ENCODE measurements at places on chromosomes 11 and 22. TPM values are rescaled to one million over a fixed set of nuclear protein-coding genes. Genes with fewer than 3 reads are reported as not detected.

DNA sequence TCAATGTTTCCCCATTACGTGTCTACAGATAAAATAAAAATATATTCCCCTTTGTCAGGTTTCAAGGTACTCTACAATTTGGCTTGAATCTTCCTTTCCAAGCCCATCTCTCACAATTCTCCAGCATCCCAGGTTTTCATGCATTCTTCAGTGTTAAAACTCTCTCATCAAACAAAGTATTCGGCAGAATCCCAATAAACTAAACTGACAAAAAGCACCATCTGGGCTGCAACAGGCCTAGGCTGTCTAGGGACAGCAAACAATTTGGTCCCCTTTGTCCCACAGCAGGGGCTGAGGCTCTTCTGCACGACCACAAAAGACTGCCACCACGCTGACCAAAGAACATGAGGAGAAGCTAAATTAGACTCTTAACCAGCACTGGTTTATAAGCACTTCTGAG lies 159.4 kb downstream of the CADM1 start:
- H3K27ac ChIP-seq = no peak overlapping the region
- no peaks in the 10 kb centered on the region for H3K27me3 ChIP-seq
- no peak overlapping the region for H3K4me3 ChIP-seq
- H3K36me3 ChIP-seq = no peaks in the 10 kb centered on the region
- no peaks in the 10 kb centered on the region for H3K4me1 ChIP-seq

- DNase-seq = no peak
- H3K36me3 ChIP-seq = no peaks in the 10 kb centered on the region
- H3K4me1 ChIP-seq = no peaks in the 10 kb centered on the region
- H3K27me3 ChIP-seq = no peaks in the 10 kb centered on the region
- no peak overlapping the region for H3K27ac ChIP-seq
- no peak overlapping the region for H3K4me3 ChIP-seq
These were observed 39.9 kb downstream of the OR2AT4 start for GRCh38 chr11:75056814-75057213.

GRCh38 chr11:11445441-11446185 lies 92.6 kb upstream of the CSNK2A3 start:
- no peak for DNase-seq
- H3K27me3 ChIP-seq = no peaks in the 10 kb centered on the region
- no peaks in the 10 kb centered on the region for H3K36me3 ChIP-seq

DNA sequence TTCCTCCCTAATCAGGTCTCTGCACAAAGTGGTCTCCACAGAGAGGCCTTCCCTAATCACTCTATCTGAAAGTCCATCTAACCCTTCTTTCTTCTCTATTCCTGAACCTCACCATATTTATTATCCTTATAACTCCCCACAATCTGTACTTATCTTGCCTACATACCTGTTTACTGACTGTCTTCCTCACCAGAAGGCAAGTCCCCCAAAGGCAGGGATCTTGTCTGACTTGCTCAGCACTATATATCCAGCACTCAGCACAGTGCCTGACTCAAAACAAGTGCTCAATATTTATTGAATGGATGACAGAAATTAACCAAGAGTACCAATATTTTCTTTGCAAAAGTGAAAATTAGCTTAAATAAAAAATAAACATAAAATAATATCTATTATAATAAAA lies 5.5 kb downstream of the DCUN1D5 start:
- no peak overlapping the region for H3K4me3 ChIP-seq
- DNase-seq = no peak
- H3K4me1 ChIP-seq = peaks cover 13% of the 10 kb centered on the region
- H3K36me3 ChIP-seq = no peaks in the 10 kb centered on the region
- no peaks in the 10 kb centered on the region for H3K27me3 ChIP-seq

GRCh38 chr11:23233075-23233474 lies 372.8 kb upstream of the CCDC179 start:
- no peak overlapping the region for H3K27ac ChIP-seq
- no peaks in the 10 kb centered on the region for H3K27me3 ChIP-seq
- no peak for DNase-seq

DNA sequence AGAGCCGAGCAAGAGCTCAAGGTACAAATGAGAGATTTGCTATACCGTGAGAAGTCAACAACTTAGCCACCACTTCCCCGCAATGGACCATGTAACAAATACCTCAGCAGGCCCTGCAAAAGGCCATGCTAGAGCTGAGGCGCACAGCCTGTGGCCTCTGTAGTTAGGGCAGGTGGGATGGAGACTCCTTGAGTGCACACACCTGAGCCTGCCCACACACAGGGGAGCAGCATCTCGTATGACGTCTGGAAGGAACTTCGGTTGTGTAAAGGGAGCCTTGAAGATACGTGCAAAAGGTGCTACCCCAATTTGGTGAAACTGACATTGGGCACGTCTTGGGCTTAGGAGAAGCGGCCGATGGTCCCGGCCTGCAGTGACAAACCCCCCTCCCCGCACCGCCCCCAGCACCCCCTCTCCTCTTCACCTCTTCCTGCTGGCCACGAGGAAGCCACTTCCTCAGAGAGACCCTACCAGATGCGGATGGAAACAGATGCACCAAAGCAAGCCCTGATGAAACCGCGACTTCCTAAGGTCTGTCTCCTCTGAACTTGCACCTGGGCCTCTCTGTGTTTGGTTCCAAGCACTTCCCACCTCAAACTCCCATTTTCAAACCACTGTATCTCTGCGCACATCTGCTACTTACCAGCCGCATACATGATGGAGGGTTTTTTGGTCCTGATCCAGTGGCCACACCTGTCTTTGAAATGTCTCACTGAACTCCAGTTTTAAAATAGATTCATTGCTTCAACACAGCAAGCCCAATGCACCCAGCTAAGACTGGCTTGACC lies 10.6 kb downstream of the CDPF1 start:
- no peaks in the 10 kb centered on the region for H3K27me3 ChIP-seq
- H3K4me3 ChIP-seq = no peak overlapping the region
- no peaks in the 10 kb centered on the region for H3K36me3 ChIP-seq
- DNase-seq = peak; percentile 63
- no peak overlapping the region for H3K27ac ChIP-seq

DNA sequence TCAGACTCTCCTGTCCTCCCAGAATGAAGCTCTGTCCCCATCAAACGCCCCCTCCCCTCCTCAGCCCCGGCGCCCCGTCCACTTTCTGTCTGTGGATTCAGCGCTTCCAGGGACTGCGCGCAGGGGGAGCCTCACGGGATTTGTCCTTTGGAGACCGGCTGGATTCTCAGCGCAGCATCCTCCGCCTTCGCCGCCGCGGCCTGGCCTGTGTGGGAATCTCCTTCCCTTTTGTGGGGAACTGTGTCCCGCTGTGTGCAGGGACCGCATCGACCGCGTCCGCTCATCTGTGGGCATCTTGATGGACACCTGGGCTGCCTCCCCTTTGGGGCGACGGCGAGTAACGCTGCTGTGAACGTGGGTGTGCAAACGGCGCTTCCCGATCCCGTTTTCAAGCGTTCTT lies 1.1 kb upstream of the SCT start:
- H3K27me3 ChIP-seq = no peaks in the 10 kb centered on the region
- DNase-seq = peak; percentile 44
- no peaks in the 10 kb centered on the region for H3K36me3 ChIP-seq

DNA sequence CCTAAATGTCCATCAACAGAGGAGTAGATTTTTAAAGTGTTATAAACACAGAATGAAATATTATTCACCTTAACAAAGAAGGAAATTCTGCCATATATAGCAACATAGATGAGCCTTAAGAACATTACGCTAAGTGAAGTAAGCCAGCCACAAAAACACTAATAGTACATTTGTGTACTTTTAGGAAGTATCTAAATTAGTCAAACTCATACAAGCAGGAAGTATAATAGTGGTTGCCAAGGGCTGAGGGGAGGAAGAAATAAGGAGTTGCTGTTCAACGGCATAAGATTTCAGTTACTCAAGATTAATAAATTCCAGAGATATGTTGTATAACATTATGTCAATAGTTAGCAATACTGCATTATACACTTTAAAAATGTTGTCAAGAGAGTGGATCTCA lies 181.7 kb upstream of the ZC3H12C start:
- H3K36me3 ChIP-seq = no peaks in the 10 kb centered on the region
- no peaks in the 10 kb centered on the region for H3K4me1 ChIP-seq
- no peak overlapping the region for H3K27ac ChIP-seq
- no peak for DNase-seq
- no peak overlapping the region for H3K4me3 ChIP-seq

GRCh38 chr11:6559369-6559768 lies 44.0 kb downstream of the RRP8 start:
- no peaks in the 10 kb centered on the region for H3K4me1 ChIP-seq
- no peaks in the 10 kb centered on the region for H3K36me3 ChIP-seq
- no peak overlapping the region for H3K27ac ChIP-seq
- H3K4me3 ChIP-seq = no peak overlapping the region
- no peak for DNase-seq

DNA sequence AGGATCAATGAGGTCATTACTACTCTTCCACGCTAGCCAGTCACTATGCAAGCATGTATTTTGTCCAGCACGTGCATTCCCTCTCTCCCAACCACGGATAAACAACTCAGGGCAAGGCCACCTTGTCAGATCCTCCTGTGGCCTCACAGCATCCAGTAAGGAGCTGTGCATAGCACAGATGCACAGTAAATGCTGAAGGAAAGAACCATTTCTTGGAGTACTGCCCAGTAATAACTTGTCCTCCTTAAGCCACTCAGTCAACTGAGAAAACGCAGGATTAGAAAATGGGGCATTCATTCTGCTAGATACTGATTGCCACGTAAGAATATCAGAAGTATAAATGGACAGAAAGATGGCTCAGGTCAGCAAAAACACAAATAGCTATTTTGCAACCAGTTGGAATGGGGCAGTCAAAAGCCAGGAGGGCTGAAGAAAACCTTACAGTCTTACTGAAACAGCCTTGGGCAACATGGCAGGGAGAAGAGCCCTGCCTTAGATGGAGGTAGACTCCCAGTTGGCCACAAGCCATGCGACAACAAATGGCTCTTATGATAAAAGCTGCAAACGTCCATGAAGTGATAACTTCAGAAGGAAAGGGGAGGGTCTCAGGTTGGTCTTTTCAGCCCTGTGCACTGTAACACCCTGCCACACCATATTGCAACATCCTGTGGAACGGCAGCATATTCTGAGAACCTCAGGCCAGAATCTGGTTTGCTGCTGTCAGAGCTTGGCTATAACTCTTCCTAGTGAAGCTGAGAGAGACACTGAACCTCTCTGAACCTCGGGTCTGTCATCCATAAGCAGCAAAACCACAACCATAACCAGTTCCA lies 23.0 kb downstream of the PC start:
- no peaks in the 10 kb centered on the region for H3K4me1 ChIP-seq
- no peak for DNase-seq
- no peaks in the 10 kb centered on the region for H3K27me3 ChIP-seq
- no peaks in the 10 kb centered on the region for H3K36me3 ChIP-seq
- H3K27ac ChIP-seq = no peak overlapping the region

DNA sequence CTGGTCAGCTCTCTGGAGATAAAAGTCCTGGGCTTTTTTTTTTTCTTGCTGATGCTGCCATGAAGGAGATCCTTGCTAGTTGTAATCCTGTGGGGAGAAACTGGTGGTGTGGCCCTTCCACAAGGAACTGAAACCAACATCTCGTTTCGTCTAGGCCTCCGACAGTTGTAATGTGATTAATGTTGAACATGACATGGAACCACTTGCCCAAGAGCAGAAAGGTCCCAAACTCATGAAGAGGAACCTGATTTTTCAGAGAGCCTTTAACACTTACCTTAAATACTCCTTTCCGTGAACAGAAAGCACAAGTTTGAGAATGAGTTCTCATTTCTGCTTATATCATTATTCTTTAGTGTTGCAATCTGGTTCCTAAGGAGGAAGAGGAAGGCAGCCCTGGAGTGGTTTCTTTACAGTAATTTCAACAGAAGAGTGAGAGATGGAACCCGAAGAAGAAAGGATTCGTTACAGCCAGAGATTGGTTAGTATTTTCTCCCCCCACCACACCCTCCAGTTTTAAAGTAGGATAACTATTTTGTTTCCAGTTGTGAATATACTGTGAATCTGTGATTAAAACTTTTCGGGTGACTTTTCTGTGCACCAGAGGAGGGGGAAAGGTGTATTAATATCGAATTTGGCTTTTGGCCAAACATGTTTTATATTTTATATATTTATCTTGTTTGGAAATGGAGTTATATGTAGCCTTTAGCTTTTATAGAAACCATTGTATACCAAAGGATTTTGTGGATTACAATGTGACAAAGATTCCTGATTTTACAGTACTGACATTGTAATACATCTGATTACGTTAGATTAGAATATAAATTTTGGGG lies 2.0 kb downstream of the KDM2A start:
- DNase-seq = no peak

DNA sequence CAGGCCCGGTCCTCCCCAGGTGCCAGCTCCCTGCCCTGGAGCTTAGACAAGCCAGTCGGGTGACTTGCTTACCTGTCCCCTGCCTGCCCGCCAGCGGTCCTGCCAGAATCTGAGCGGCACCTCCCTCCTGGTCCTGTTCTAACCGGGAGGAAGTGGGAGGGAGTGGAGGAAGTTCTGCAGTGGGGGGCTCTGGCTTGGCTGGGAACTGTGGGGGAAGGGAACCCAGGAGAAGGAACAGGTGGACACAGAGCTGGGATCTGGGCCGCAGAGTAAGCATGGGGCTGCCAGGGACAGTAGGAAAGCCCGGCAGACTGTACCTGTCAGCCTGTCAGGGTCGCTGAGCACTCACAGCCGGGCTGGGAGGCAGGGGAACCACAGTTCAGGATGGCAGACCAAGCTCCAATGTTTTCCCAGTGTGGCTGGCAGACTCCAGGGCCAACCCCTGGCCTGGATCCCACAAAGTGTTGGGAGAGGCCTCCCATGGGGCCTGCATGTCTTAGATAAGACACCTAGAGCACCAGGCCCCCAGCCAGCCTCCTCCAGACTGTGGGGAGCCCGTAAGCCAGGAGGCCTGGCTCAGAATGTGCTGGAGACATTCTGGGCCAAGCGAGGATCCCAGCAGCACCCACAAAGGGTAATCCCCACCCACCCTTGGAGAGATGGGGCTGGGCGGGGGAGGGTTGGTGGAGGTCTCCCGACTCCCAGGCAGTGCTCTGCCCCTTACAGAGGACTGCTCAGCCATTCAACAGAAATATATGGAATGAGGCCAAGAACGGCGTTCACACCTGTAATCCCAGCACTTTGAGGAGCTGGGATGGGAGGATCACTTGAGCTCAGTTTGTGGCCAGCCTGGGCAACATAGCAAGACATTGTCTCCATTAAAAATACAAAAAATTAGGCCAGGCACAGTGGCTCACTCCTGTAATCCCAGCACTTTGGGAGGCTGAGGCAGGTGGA lies 2.3 kb downstream of the CYB5R3 start:
- DNase-seq = no peak
- H3K27me3 ChIP-seq = no peaks in the 10 kb centered on the region
- peak overlapping the region; percentile 43 for H3K4me3 ChIP-seq
- peaks cover 47% of the 10 kb centered on the region for H3K4me1 ChIP-seq
- peak overlapping the region; percentile 63 for H3K27ac ChIP-seq

Gene MYOD1
- not detected for total RNA-seq

Gene PAMR1
- total RNA-seq = 64.4 TPM

Gene CECR2
- 0.18 TPM for total RNA-seq

Gene CRYBB2
- 2.7 TPM for total RNA-seq

Gene APOL4
- total RNA-seq = 2.5 TPM

Gene CARD16
- 9.2 TPM for total RNA-seq

Gene CNTF
- total RNA-seq = not detected

Gene BTBD18
- not detected for total RNA-seq

Gene POU2F3
- 2.2 TPM for total RNA-seq

Gene PDGFB
- 1.8 TPM for total RNA-seq

Gene CSNK2A3
- 1.6 TPM for total RNA-seq

Gene INPPL1
- total RNA-seq = 106 TPM

Gene PGR
- 1.3 TPM for total RNA-seq

Gene ACTN3
- total RNA-seq = not detected

Gene TESMIN
- total RNA-seq = 16.7 TPM

Gene IFITM1
- 45.9 TPM for total RNA-seq

All from Peyer's patch (tissue), 4 donors.